ENCODE measurements at places on chromosomes 12 and 14.

DNA sequence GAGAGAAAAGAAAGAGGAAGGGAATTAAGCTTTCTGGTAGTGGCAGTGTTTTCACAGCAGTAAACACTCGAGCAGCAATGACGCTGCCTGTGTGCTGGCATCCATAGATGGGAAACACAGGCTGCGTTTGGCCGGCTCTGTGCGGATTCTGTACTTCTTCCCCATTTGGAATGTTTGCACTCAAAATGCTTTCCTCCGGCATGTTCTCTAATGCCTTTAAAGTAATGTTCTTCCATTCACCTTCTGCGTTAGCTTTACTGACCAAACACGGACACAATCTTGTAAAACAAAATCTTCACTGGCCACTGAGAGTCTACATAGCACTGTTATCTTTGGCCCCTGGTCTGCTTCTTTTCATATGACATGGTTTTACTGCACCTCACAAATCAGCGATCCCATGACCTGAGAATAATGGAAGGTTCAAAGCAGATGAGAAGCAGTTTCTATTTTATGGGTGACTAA, 31.4 kb downstream of the DCP1B start:
- peak; percentile 43 for DNase-seq

DNA sequence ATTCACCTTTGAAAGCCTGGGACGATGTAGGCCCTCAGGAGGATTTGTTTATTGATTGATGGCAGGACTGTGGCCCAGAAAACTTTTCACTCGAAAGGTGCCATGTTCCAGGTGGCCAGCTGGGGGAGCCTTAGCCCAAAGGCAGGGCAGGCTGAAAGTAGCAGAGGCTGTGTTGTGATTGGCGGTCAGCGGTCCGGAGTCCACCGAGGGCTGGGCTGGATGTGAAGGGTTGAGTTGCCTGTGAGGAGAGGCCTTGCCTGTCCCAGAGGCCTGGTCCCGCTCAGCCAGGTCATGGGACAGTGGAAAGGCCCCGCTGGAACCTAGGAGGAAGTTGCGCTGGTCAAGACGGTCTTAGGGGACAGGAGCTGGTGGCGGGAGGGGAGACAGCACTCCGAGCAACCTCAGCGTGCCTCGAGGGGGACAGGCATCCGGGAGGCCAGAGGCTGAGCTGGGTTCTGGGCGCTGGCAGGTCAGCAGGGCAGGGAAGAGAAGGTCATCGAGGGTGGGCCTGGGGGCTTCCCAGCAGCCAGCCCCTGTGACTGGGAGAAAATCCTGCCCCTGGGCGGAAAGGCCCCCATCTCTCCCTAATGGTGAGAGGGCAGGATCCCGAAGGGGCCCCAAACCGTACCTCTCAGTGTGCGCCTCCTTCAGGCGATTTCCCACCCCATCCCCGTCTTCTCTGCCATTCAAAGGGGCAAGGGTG, 26.3 kb downstream of the CMA1 start:
- no peak for DNase-seq

DNA sequence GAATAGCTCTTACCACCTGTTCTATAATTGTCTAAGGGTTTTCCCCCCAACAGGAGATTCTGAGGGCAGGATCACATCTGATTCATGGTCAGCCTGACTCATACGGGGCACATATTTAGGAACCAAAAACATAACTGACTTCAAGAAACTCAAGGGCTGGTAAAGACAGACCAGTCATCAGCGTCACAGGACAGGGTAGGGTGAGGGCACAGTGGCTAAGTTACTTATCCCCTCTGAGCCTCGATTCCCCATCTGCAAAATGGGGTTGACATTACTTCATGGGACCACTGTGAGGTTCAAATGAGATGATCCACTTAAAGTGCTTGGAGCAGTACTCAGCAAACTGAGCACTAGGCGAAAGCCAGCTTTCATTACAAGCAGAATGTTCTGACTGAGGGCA, 606 bp downstream of the CINP start:
- peak; percentile 8 for DNase-seq

- DNase-seq: no peak
Observed at GRCh38 chr12:118346895-118347294, 25.8 kb downstream of the TAOK3 start.

DNA sequence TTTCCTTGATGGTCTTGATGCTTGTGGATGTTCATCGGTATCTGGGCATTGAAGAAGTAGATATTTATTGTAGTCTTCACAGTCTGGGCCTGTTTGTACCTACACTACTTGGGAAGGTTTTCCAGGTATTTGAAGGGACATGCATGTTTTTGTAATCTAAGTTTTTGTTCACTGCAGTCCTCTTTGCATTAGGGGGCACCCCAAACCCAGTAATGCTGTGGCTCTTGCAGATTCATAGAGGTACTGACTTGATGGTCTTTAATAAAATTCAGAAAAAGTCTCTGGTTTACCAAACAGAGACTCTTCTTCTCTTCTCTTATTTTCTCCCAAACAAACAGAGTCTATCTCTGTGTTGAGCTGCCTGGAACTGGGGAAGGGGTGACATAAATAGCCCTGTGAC, 150.9 kb upstream of the SLC16A7 start:
- DNase-seq: peak; percentile 9

GRCh38 chr12:77204083-77204482, 138.7 kb upstream of the E2F7 start:
- no peak for DNase-seq

DNA sequence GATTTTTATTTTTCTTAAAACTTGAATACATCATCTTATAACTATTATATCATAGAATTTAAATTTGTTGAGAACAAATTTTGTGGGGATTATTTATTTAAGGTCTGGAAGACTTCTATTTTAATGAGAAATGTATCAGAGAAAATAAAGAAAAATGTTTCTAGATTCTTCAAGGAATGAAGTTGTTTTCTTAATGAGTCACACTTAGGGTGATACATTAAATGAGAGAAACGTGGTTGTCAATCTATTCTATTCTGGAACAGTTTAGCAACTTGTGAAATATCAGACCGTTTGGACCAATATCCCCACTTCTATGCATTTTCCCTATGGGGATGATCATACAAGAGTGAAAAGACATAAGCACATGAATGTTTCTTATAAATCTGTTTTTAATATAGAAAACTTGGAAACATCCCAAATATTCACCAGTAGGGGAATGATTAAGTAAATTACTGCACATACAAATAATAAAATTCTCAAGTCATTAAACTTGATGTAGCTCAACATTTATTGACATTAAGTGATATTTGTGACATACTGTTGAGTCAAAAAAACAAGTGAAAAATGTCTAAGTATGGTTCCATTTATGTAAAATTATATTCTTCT, 88.5 kb downstream of the E2F7 start:
- peak; percentile 3 for DNase-seq

GRCh38 chr12:4082809-4083403, 190.7 kb upstream of the CCND2 start:
- DNase-seq: no peak

GRCh38 chr14:75851574-75851866, 130.3 kb downstream of the TGFB3 start:
- DNase-seq: no peak

- peak; percentile 30 for DNase-seq
Observed at GRCh38 chr14:93619176-93619793, 169.0 kb downstream of the PRIMA1 start.

DNA sequence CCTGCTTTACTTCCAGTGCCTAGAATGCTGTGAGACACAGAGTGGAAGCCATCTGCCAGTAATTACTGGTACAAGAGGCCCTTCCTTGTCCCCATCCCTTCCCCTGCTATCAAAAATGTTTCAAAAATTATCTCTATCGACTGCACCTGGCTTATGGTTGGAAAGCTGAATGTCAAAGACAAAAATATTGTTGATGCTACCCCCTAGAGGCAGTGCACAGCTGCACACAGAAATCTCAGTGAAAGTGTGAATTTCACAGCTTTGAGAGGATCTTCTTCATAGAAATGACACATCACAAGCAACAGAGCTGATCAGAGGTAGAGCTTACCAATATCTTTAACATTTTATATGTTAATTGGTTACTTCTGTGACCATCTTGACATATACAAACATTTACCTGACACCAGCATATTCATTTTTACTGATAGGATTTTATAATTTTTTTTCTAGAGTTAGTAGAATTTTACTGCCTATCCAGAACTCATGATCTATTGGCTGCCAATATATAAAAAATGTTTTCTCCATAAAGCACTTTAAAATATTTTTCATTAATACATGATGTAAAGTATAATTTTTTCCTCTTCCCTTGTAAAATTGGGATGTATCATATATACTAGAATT, 138.0 kb downstream of the AACS start:
- no peak for DNase-seq

GRCh38 chr12:57694459-57695019, 607 bp downstream of the OS9 start:
- DNase-seq: peak; percentile 4

GRCh38 chr12:61412201-61412600, 848.0 kb upstream of the USP15 start:
- DNase-seq: no peak

DNA sequence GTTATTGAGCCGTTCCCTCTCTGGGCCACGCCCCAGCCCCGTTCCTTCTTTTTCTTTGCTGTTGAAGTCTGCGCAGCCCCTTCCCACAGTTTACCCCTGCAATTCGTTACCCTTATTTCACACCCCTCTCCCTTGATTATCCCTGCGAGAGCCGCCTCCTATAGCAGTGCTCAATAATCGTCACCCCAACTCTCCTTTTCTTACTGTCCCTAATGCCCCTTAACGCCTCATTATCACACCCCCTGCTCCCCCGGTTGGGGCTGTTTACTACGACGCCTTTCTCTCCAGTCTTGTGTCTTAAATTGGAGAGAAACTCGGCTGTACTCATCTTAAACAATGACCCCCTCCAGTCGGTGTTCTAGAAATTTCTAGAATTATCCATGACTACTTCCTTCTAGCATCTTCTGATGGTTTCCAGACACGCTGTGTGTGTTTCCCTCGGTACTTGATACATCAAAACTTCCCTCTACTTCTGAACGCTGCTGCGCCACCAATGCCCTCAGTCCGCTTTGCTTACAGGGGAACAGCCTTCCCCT, 713 bp upstream of the FBXL14 start:
- DNase-seq: peak; percentile 25

DNA sequence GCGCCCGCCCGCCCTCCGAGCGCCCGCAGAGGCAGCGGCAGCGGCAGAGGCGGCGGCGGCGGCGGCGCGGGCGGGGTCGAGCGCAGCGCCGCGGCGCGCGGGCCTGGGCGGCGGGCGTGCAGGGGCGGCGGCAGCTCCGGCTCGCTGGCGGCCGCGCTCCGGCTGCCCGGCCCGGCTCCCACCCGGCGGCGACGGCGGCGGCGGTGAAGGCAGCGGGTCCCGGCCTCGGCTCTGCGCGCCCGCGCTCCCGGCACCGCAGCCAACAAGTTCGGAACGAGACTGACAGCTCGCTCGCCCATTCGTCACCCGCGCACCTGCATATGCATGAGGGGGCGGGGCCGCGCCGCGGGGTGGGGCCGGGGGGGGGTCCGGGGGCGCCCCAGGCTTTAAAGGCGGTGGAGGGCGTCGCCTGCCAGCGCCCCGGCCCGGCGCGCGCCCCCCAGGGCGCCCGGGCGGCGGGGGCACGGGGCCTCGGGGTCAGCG, at the start of gene JAG2:
Gene JAG2 (minus strand): TSS at position 281 of the 483 bp plus-strand sequence. CDS start 356 bp downstream, outside the sequence.
- DNase-seq: no peak

GRCh38 chr12:108657130-108657745, 23.5 kb upstream of the SELPLG start:
- DNase-seq: no peak

DNA sequence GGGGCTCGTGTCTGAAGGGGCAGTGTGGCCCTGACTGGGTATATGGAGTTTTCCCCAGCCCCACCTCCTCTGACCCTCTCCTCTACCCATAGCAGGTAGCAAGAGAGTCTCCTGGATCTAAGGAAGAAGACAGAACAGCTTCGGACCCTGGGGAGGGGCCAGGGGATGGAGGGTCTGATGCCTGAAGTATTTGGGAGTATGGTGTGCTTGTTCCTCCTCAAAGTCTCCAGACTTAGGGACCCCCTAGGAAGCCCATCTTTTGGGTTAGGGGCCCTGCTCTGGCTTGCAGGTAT, 579 bp upstream of the HOXC8 start:
- no peak for DNase-seq

- DNase-seq: no peak
Observed at GRCh38 chr14:63011623-63012022, 33.6 kb downstream of the KCNH5 start.

- DNase-seq: peak; percentile 51
Observed at GRCh38 chr14:64293976-64294671, at the start of gene ESR2. TSS of gene ESR2 (minus strand) at chr14:64294371. CDS start at chr14:64282985, 11,386 bp downstream.

GRCh38 chr14:45785240-45785639, 532.2 kb upstream of the MIS18BP1 start:
- DNase-seq: no peak

DNA sequence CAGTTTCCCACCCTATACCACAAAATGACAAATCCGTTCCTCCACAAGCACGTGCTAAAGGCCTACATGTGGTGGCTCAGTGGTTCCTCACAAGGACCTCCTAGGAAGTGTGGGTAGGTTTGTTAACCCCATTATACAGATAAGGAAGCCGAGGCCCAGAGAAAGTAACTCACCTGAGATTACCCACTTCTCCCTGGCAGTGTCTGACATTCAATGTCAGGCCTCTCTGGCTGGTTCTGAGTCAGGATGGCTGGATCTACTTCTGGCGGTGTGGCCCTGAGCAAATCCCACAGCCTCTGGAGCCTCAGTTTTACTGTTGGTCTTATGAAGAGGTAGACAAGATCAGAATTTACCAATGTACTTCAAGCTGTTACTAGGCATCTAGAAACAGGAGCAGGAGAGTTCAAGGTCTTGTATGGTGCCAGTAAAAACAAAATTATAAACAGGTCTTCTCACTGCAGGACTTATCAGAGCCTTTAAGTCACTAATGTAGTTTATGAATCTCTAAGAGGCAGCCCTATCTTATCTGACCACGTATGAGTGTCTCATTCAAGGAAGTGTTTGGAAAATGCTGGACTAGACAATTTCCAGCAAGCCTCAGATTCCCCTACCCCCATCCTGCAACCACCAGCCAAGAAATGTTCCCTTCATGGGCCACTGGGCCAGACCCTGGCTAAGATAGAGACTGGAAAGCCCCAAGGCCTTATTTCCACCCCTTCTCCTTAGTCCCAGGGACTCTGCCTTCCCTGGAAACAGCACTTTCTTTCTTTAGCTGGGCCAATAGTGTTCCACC, 4.2 kb downstream of the HSPB8 start:
- no peak for DNase-seq

DNA sequence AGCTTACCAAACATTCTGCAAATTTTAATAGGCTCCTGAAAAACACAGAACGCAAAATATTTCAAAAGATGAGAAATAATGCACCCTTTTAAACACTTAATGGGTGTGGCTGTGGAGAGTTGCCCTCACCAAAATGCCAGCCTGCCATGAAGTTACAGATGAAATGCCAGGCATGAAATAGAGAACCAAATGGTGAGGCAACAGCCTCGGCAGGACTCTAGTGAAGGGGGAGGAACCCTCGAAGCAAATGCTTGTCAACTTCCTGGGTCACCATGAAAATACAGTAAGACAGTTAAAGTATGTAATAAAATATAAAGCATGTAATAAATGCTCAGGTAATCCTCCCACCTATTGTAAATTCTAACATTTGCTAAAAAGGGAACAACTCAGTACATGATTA, 24.1 kb downstream of the DUSP16 start:
- DNase-seq: no peak

DNA sequence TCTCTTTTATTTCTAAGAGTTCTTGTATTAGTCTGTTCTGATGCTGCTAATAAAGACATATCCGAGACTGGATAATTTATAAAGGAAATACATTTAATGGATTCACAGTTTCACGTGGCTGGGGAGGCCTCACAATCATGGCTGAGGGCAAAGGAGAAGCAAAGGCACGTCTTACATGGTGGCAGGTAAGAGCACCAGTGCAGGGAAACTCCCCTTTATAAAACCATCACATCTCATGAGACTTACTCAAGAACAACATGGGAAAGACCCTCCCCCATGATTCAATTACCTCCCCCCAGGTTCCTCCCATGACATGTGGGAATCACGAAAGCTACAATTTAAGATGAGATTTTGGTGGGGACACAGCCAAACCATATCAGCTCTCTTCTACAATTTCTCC, 503.0 kb downstream of the NPAS3 start:
- DNase-seq: no peak
